T-helper 17 cell (primary cell): ENCODE measurements at places on chromosomes 11 and 22. TPM values are rescaled to one million over a fixed set of nuclear protein-coding genes. Genes with fewer than 3 reads are reported as not detected.

The LRRC74B gene
- not detected for total RNA-seq

The OR52A1 gene
- total RNA-seq = not detected

The CDPF1 gene
- 4.3 TPM for total RNA-seq

The KLHDC7B gene
- 3.8 TPM for total RNA-seq

The TST gene
- total RNA-seq = 0.60 TPM

The SCT gene
- not detected for total RNA-seq

The OSBP2 gene
- total RNA-seq = 1.1 TPM

The PTPRCAP gene
- total RNA-seq = 170 TPM

The BTBD18 gene
- not detected for total RNA-seq

The TBX10 gene
- not detected for total RNA-seq

The GRIA4 gene
- total RNA-seq = not detected

The MMP13 gene
- not detected for total RNA-seq

The PRG3 gene
- not detected for total RNA-seq

DNA sequence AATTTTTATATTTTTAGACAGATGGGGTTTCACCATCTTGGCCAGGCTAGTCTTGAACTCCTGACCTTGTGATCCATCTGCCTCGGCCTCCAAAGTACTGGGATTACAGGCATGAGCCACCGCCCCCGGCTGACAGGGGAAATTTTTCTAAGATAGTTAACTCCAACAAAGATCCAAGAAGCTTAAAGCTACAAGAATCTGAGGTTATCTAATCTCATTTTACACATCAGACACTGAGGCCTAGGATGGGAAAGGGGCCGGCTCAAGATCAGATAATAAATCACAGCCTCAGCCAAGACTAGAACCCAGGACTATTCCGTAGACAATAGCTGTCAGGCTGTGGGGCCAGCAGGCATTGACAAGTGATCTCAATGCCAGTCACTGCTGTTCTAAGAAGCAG, 94.0 kb downstream of the AMBRA1 start:
- peaks cover 21% of the 10 kb centered on the region for H3K4me1 ChIP-seq
- peak overlapping the region; percentile 65 for H3K27ac ChIP-seq
- peaks cover 15% of the 10 kb centered on the region for H3K36me3 ChIP-seq
- DNase-seq = no peak

DNA sequence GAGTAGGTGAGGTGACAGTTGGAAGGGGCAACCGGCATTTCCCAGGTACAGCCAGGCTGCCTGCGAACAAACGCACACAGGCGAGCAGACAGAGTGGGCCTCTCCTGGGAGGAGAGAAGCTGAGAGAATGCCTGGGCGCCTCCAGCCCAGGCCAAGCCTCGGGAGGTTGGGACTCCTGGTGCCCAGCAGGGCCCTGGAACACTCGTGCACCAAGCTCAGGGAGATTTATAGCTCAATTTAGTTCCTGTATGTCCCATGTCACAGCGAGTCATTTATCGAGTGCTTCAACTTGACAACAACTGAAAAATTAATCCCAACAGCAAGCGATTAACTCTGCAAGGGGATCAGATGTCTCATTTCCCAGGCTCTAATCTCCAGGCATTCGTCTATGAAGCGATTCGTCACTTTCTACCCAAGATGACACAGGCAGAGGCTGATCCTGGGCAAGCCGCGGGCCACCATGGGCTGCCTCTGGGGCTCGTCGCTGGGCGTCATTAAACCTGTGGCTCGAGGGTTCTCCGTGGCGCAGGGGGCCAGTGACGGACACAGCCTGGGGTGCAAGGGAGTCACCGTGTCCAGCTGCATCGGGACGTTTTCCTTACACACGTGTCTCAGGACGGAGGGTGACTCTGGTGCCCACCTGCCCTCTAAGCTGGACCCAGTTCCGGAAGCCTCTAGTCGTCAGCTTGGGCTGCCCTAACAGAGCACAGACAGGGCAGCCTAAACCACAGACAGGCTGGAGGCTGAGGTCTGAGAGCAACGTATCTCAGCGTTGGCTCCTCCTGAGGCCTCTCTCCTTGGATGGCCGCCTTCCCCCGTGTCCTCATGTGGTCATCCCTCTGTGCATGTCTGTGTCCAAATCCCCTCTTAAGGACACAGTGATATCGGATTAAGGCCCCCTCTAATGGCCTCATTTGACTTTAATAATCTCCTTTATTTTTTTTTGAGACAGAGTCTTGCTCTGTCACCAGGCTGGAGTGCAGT, 154.1 kb downstream of the CTTN start:
- no peak overlapping the region for H3K27ac ChIP-seq
- no peaks in the 10 kb centered on the region for H3K4me1 ChIP-seq
- DNase-seq = no peak
- H3K4me3 ChIP-seq = no peak overlapping the region

GRCh38 chr22:46087816-46088277, 62.5 kb upstream of the PPARA start:
- no peak for DNase-seq
- no peak overlapping the region for H3K4me3 ChIP-seq
- H3K27ac ChIP-seq = no peak overlapping the region
- H3K36me3 ChIP-seq = no peaks in the 10 kb centered on the region
- peaks cover 11% of the 10 kb centered on the region for H3K4me1 ChIP-seq

GRCh38 chr22:31150615-31151014, 9.4 kb upstream of the RNF185 start:
- peaks cover 22% of the 10 kb centered on the region for H3K27me3 ChIP-seq
- no peaks in the 10 kb centered on the region for H3K36me3 ChIP-seq
- DNase-seq = no peak
- no peak overlapping the region for H3K27ac ChIP-seq

DNA sequence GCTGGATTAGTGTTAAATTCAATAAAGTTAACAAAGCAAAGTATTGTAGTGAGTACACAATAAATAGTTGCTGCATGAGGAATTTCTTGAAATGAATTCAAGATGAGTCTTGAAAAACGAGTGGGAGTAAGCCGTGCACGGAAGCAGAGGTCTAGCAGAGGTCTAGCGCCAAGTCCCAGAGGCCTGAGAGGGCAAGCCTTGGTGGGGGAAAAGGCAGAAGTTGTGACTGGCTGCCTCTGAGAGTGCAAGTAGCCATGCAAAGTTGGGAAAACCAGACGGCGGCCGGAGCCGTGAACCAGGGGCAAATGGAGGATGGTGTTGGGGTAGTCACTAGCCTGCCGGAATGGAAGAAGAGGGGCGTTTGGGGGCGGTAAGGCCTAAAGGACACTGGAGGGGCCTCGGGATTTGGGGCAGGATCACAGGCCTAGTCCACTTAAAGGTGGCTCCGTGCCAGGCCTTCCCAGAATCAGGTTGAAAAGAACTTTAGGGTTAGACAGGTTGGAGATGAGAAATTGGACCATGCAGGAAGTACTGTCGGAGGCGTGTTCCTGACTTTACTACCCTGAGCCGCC, 379 bp upstream of the SLC3A2 start:
- H3K27ac ChIP-seq = peak overlapping the region; percentile 98
- H3K4me1 ChIP-seq = peaks cover 44% of the 10 kb centered on the region
- H3K36me3 ChIP-seq = peaks cover 9% of the 10 kb centered on the region
- no peak for DNase-seq
- peak overlapping the region; percentile 99 for H3K4me3 ChIP-seq

DNA sequence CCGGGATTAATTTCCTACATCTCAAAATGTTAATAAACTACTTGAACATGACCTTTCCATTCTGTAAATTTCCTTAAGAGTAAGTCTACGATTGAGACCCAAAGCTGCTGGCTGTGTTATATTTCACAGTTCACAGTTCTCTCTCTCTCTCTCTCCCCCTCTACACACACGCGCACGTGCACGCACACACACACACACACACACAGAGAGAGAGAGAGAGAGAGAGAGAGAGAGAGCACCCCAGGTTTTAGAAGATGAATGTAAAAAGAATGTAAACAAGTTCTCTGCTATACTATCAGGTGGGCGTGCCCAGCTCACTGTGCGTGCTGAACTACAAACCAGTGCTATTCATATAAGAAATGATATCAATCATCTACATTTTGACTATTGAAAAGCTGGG, 3.3 kb downstream of the BDNF start:
- no peak overlapping the region for H3K27ac ChIP-seq
- peaks cover 66% of the 10 kb centered on the region for H3K27me3 ChIP-seq
- no peak for DNase-seq
- H3K4me1 ChIP-seq = peaks cover 19% of the 10 kb centered on the region

- no peaks in the 10 kb centered on the region for H3K4me1 ChIP-seq
- no peaks in the 10 kb centered on the region for H3K27me3 ChIP-seq
- no peaks in the 10 kb centered on the region for H3K36me3 ChIP-seq
- H3K27ac ChIP-seq = no peak overlapping the region
- H3K4me3 ChIP-seq = no peak overlapping the region
- no peak for DNase-seq
Measured at GRCh38 chr11:124970925-124971324, 16.9 kb downstream of the CCDC15 start.

GRCh38 chr11:83259559-83259958, 26.6 kb downstream of the CCDC90B start:
- no peaks in the 10 kb centered on the region for H3K27me3 ChIP-seq
- H3K4me3 ChIP-seq = no peak overlapping the region
- no peak for DNase-seq

DNA sequence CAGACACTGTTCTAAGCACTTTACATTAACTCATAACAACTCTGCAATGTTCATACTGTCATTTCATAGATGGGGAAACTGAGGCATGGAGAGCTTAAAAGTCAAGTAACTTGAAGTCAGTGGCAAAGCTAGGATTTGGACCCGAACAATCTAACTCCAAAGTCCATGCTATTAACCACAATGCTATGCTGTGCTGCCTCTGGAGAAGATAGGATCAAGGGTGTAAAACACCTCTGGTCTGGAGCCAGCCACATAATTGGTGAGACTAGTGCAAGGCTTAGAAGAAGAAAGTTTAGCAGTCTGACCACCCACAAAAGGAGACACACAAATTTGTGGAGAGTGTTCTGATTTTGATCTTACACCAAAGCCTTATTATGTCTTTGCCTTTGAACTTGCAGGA, 43.7 kb downstream of the ARFGAP2 start:
- H3K4me3 ChIP-seq = no peak overlapping the region
- H3K4me1 ChIP-seq = no peaks in the 10 kb centered on the region
- no peaks in the 10 kb centered on the region for H3K27me3 ChIP-seq
- DNase-seq = no peak

GRCh38 chr11:19931771-19932369, 219.2 kb downstream of the NAV2 start:
- no peak overlapping the region for H3K27ac ChIP-seq
- no peak overlapping the region for H3K4me3 ChIP-seq
- H3K36me3 ChIP-seq = no peaks in the 10 kb centered on the region
- no peak for DNase-seq

DNA sequence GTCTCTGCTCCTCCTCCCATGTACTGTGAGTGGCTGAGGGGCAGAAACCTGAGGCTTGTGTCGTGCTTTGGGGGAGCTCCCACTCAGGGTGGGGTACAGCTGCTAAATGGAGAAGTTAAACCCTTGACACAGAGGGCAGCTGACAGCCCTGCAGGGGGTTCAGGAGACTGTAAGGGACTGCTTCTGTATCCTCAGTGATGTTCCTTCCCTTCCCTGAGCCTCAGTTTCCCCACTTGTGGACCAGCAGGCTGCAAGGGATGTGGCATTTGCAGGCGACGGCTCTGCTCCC, 15.6 kb downstream of the SYNGR1 start:
- H3K36me3 ChIP-seq = no peaks in the 10 kb centered on the region
- no peaks in the 10 kb centered on the region for H3K27me3 ChIP-seq
- DNase-seq = no peak

DNA sequence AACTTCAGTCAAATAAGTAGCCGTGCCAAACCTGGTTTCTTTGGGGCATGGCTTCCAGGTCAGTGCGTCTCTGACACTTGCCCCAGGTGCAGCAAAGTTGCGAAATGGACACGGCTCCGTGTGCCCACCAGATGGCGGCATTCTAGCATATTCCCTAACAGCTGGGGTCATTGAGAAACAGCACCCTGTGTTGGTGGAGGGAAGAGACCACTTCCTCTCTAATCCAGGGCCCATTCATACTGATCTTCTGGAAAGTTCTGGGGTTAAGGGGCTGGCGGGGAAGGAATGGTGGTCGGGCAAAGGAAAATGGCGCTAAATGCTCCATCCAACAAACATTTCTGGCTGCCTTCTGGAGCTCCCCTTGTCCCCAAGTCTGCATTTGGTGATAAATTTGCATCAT, 141.2 kb upstream of the TIMP3 start:
- DNase-seq = no peak
- no peak overlapping the region for H3K27ac ChIP-seq
- no peaks in the 10 kb centered on the region for H3K4me1 ChIP-seq
- H3K4me3 ChIP-seq = no peak overlapping the region
- H3K27me3 ChIP-seq = peaks cover 50% of the 10 kb centered on the region
- no peaks in the 10 kb centered on the region for H3K36me3 ChIP-seq

- no peaks in the 10 kb centered on the region for H3K27me3 ChIP-seq
- peaks cover 2% of the 10 kb centered on the region for H3K36me3 ChIP-seq
- H3K4me3 ChIP-seq = peak overlapping the region; percentile 97
- no peak for DNase-seq
- peaks cover 23% of the 10 kb centered on the region for H3K4me1 ChIP-seq
Measured at GRCh38 chr22:45240104-45240809, 437 bp downstream of the KIAA0930 start.

GRCh38 chr22:29386708-29387107, 1.7 kb downstream of the AP1B1 start:
- peak overlapping the region; percentile 90 for H3K27ac ChIP-seq
- H3K4me3 ChIP-seq = no peak overlapping the region

- H3K27me3 ChIP-seq = peaks cover 39% of the 10 kb centered on the region
- H3K4me3 ChIP-seq = no peak overlapping the region
- no peaks in the 10 kb centered on the region for H3K36me3 ChIP-seq
- no peak for DNase-seq
- H3K4me1 ChIP-seq = peaks cover 3% of the 10 kb centered on the region
- peak overlapping the region; percentile 6 for H3K27ac ChIP-seq
Measured at GRCh38 chr22:41560095-41560471, 727 bp upstream of the CSDC2 start.
